ENCODE measurements at places on chromosomes 11 and 22.
A peak's percentile ranks its signal among the peaks of the same experiment; 100 is the strongest.

DNA sequence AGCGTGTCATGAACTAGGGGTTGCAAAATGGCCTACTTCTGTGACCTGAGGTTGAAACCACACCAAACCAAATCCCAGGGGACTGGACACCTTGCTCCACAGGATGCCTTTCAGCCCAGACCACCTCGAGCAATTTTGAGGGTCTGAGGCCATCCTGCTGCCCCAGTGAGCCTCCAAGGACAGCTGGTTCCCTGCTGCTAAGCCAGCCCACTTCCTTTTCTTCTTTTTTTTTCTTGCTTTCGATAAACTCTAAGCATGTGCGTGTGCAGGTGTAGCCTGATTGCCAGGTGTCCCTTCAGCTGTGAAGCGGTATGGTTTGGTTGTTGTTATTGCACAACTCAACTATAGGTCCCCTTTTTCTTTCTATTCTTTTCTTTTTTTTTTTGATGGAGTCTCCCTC lies 2.7 kb downstream of the CRYBB1 start:
- no peak for DNase-seq

DNA sequence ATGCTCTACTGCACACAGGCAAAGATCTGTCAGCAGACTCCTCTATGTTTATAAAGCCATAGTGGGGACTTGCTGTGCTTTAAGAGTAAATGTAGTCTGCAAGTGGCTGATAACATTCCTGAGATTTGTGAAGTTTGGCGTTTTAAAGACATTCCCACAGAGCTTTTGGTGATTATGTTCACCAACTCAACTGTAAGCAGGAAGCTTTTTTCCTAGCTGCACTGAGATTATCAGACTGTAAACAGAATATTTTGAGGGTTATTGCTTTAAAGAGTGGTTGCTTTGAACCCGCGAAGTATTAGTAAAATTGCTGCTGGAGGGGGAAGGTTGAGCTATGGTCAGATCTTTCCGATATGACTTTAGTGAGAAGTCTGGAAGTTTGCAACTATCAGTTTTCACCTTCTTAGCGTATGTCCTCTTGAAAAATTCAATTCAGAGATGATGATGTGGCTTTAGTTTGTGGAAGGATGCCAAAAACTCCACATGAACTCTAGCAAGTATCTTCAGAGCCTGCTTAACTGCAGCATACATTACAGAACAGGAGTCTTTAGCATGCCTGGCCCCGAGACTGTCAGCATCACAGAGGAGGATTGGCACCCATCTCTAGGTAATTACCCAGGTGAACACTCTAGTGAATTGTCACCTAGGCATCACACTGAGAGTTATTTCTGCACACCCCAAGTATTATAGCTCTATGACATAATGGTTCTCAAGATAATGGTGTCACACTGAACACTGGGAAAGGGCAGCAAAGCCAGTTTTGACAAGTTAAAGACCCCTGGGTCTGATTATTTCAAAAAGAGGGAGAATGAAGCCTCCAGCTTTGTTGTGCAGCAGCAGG lies 89.9 kb downstream of the MTNR1B start:
- no peak for DNase-seq

DNA sequence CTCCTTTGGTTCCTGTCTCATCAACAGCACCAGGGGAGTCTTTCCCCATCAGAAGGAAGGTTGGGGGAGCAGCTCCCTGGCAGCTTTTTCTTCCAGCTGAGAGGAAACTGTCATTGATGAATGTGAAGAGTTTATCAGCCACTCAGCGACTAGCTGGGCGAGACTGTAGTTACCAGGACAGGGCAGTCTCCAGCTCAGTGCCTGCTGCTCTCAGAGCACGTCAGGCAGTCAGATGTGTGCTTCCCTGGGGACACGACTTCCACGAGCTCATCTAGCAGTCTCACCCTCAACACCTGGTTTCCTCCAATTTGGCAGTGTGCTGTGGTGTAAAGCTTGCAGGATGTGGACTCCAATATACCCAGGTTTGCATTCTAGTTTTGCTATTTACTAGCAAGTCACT lies 12.5 kb upstream of the C1QTNF4 start:
- no peak for DNase-seq

GRCh38 chr11:59417023-59417422 lies 9.2 kb downstream of the OR5A2 start:
- no peak for DNase-seq

DNA sequence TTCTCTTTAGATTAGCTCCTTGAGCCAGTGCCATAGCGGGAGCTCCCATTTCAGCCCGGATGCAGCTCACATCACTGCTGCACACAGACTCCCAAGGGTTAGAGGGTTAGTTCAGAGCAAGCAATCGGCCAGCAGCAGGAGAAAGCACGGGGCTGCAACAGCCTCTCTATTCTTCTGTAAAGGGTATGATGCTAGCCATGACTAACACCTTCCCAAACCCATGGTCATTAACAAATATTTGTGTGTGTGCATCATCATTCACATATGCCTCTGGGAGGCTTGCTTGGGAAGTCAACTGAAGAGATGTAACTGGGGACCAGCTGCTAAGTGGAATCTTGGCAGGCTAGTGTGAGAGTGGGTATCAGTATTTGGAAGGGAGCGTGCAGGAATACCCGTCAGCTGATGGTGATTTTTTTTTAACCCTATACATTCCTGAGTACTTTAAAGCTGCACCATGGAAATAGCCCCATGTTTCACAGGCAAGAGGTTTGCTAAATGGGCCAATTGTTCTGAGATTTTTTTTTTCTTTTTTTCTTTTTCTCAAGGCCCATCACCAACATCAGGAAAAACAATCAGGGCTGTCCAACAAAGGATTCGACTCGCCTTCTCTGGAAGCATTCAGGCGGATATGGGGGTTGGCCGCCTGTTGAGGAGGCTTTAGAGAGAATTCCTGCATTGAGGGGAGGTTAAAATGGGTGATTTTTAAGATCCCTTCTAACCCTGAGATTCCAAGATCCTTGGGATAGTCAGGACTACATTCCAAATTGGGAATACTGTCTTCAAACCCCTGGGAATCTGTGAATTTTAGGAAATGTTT lies 33.2 kb upstream of the CCDC89 start:
- peak; percentile 28 for DNase-seq

DNA sequence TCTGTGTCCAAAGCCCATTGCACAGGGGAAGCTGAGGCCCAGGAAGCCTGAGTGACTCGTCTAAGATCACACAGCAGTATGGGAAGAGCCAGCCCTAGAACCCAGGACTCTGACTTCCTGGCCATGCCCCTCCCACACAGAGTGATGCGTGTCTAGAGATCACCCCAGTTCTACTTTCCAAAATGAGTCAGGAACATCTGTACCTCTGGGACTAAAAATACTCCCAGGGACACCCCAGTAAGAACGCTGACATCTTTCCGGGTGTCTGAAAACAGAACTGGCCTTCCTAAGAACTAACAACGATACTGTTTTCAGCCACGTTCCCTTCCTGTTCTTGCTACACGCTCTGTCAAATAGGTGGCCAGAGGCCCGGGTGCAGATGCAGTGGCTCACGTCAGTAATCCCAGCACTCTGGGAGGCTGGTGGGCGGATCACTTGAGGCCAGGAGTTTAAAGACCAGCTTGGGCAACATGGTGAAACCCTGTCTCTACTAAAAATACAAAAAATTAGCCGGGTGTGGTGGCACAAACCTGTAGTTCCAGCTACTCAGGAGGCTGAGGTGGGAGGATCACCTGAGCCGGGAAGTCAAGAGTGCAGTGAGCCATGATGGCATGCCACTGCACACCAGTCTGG lies 21.7 kb upstream of the PDGFB start:
- DNase-seq = no peak

DNA sequence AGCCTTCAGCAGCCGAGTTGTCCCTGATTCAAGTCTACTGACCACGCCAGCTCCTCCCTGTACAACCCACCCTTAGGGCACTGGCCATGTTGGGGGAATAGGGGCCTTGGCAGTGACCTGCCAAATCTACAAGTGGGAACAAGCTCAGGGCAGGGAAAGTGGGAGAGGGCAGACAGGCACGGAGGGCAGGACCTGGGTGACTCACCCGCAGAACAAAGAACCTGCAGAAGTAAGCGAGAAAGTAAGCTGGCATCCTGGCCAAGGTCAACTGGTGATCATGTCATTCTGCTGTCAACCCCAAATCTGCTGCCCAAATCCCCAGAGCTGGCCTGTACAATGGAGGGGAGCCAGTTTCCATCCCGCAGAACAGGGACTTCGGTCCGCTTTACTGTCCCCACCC lies 7.9 kb upstream of the SCGB1A1 start:
- no peak for DNase-seq

DNA sequence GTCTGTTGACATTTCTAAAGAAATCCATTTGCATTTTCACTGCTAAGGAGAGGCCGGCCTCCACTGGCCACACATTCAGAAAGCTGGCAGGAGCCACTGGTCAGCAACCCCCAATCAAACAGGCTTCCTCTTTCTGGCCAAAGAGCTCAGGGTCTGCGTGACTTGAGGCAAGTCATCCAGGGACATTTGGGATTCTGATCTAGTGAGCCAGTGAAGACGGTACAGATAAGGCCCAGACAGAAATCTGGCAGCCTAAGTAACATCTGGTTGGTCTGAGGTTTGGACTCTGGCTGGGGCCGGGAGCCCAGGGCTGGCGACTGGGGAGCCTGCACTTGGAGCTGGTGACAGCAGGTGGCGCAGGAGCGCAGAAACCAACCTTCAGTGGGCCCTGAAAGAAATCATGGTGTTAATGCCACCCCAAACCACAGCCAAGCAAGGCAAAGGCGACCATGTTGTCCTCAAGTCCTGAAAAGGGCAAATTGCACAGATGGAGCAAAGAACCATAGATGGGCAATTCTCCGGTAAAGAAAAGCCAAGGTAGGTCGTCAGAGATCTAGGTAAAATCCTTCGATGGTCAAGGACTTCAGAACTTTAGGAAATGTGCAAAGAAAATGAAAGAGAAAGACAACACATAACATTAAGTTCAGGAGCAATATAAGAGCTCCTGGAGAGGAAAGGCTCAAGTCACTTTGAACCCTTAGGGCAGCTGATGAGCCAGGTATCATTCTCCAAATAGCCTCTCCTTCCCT lies 99.4 kb upstream of the BLID start:
- peak; percentile 62 for DNase-seq

GRCh38 chr11:35147235-35147634 lies 8.3 kb downstream of the CD44 start:
- no peak for DNase-seq

DNA sequence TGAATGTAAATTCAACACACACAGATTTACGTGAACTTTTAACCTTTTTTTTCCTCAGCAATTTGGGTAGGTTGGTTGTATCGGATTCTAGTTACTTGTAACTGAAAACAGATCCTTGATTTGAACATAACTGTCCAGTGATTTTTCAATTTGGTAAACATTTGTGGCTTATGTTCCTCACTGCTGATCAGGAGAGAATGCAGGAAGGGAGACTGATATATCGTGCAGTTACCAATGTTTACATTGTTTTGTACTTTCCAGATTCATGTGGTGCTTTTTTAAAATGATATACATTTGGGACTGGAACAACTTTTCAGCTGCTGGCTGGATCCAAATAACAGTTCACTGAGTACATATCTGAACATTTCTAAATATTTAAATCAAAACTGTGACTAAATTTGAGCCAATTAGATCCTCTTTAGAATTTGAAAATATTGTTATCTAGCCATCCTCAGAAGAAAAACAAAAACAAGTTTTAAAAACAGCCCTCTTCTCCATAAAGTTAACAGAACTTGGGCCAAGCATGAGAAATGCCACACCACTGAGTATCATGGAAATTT lies 84.3 kb upstream of the MTMR2 start:
- no peak for DNase-seq

DNA sequence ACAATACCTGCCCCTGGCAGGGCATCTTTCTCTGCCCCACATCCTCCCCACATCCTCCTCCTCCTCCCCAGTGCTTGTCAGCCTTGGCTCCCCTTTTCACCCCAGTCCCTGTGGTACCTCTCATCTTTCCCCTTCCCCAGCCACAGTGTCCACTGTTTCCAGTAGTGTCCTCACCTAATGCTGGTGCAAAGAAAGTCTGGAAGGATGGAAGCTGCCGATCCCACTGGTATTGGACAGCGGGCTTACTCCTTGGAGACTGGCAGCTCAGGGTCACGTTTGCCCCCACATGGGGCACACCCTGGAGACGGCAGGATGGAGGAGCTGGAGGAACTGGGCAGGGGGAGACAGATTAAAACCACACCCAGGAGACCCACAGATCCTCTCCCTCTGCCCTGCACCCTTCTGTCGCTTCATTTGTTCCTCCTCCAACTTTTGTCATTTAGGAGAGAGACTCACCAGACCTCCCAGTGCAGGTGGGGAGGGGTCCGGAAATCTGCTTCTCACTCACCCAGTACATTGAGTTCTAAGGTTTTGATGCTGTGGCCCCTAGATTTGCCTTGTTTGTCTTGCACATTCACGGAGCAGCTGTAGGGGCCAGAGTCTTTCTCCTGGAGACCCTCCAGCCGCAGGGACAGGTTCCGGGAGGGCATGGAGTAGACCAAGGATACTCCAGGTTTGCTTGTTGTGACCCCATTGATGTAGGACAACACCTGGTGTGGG lies 4.1 kb upstream of the VSIG2 start:
- no peak for DNase-seq

GRCh38 chr22:38474003-38474607 lies 6.2 kb downstream of the KDELR3 start:
- no peak for DNase-seq

GRCh38 chr11:41522391-41522790 lies 62.9 kb upstream of the LRRC4C start:
- no peak for DNase-seq

GRCh38 chr11:15629690-15630321 lies 515.1 kb downstream of the INSC start:
- DNase-seq = peak; percentile 33

GRCh38 chr22:30287648-30288418 lies 1.5 kb downstream of the CASTOR1 start:
- DNase-seq = peak; percentile 55

DNA sequence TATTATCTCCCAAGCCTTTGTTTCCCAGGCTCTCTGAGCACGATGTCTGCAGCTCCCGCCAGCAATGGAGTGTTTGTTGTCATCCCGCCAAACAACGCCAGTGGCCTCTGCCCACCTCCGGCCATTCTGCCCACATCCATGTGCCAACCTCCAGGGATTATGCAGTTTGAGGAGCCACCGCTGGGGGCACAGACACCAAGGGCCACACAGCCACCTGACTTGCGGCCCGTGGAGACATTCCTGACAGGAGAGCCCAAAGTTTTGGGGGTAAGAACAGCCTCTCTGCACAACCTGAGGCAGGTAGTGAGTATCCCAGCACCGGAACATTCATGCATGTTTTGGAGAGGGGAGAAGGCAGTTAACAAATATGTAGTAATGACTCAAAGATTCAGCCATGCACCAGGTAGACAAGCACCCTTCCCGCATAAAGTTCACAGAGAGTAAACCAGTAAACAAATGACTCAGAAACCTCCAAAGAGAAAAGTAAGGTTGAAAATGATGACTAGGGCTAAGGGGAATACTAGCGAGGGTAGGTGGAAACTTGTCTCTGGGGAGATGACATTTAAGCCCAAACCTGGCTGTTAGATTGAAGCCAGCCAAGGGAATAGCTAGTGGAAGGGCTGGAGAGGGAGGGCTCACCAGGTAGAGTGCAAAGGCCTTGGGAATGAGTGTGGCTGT lies 7.2 kb downstream of the MS4A15 start:
- DNase-seq = no peak
